ENCODE measurements at places on chromosomes 13 and 19.

DNA sequence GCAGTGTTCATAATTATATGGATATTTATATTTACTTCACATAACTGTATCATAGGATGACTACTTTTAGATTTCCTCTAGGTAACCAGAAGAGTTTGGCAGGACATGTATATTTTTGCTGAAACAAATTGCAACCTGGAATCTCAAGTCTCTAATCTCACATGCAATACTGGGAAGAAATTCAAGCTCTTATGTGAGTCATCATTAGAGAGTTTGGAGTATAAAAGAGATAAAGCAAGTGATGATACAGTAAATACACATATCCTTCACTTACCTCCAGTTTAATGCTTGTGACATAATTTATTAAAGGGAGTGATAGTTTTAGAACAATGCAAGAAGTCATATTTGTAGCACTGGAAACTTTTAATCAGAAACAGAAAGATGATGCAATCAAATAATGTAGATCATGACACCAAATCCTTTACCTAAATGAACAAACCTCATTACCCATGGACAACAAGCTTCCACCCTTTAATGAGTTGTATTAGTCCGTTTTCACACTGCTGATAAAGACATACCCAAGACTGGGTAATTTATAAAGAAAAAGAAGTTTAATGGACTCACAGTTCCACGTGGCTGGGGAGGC is 15.8 kb upstream of the OR7A17 start:
- no peak for DNase-seq

DNA sequence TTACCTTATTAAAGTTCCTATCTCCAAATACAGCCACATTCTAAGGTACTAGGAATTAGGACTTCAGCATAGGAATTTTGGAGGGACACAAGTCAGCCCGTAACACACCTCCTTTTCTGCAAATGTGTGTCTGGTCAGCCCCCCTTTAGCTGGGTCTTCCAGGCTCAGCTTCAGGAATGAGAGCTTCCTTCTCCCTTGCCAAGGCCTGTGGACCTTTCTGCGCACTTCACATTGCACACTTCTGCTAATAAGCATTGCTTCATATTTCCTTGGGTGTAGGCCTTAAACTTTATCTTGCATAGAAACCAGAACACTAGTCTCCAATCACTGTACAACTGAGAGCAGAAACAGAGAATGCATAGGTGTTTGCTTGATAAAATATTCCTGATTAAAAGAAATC is 4.5 kb upstream of the STK24 start:
- DNase-seq = no peak

- DNase-seq = no peak
Measured at GRCh38 chr13:85236413-85236812, 562.8 kb downstream of the SLITRK6 start.

DNA sequence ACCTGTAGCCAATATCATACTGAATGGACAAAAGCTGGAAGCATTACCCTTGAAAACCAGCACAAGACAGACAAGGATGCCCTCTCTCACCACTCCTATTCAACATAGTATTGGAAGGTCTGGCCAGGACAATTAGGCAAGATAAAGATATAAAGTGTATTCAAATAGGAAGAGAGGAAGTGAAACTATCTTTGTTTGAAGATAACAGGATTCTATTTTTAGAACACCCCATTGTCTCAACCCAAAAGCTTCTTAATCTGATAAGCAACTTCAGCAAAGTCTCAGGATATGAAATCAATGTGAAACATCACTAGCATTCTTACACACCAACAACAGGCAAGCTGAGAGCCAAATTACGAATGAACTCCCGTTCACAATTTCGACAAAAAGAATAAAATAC is 17.8 kb upstream of the CCNA1 start:
- no peak for DNase-seq

GRCh38 chr19:14002571-14003250 is 3.4 kb downstream of the RFX1 start:
- DNase-seq = no peak

DNA sequence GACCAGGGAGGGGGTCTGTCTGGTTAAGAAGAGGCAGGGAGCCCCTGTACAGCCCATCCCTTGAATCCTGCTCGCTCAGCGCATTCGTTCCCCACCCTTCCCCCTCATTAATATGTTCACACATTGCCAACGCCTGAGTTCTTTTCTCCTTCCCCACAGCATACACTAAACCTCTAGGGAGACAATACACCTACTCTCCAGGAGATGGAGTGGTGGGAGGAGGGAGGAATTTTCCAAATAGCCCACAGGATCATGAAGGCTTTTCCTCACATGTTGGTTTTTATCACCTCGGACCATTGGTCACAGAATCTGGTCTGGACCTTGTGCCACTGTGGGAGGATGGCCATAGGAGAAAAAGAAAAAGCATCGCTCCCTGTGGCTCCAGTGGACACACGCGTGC is 294.9 kb downstream of the SHISA2 start:
- DNase-seq = no peak

DNA sequence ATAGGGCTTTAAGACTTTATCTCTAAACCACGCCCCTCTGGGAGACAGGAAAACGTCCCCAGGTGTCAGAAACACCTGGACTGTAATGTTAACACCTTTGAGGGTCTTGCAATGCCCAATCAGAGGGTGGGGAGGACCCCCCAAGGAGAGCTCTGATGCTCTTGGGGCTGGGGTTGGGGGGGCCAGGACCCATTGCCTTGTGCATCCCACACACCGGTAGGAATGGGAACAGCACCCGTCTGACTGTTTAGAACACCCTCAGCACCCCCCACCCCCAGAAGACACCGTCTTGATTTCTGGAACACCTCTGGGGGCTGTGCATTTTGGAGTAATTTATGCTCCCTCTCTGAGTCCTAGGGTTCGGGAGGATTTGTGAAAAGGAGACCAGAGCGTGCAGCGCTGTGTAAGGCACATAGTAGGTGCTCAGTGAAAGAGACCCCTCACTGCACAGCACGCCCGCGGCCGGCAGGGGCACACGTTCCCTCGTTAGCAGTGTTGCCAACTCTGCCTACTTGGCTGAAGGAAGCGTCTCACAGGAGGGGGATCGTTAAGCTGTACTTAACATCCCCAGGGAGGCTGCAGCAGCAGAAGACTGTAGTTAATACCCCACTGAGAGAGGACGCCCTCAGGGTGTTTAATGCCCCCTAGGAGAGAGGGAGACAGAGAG is 2.8 kb upstream of the ERFL start:
- no peak for DNase-seq

GRCh38 chr13:43473437-43473836 is 313.3 kb downstream of the ENOX1 start:
- no peak for DNase-seq

DNA sequence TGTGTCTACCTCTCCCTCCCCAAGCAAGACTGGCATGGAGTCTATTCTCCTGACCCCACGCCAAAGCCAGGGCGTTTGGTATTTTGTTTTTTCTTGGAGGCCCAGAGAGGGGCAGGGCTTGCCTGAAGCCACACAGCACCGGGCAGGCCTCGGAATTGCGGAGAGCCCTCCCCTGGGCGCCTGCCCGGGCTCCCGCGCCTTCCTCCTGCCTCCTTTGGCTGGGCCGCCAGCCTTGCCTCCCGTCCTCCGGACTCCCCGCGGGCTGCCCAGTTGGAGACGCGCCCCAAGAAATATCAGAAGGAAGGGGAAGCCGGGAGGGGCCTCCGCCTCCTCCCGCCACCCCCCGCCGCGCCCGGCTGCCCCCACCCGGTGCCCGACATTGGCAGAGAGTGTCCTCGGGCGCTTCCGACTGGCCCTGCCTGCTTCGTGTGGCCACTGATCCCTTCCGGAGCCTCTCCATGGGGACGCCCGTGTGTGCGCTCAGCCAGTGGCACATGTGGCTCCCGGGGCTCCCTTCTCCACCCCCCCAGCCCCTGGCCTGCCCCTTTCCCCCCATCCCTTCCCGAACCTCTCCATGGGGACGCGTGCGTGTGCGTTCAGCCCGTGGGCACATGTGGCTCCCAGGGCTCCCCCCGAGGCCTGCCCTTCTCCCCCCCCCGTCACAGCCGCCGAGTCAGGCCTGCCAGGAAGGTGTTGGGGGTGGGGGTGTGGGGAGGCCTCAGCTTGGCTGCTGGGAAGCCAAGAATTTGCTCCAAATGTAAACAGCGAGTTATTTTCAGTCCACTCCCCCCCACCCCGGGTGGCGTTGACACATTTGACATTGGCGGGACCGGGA is 37.3 kb downstream of the NFIC start:
- DNase-seq = no peak

DNA sequence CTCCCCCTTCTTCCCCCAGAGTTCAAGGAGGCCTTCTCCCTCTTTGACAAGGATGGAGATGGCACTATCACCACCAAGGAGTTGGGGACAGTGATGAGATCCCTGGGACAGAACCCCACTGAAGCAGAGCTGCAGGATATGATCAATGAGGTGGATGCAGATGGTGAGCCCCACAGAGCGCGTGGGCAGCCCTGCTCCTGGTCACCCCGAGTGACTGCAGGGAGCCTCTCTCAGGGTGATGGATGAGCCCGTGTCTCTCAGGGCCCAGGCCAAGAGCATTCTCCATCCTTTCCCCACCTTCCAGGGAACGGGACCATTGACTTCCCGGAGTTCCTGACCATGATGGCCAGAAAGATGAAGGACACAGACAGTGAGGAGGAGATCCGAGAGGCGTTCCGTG is 7.0 kb downstream of the CALM3 start:
- DNase-seq = no peak

DNA sequence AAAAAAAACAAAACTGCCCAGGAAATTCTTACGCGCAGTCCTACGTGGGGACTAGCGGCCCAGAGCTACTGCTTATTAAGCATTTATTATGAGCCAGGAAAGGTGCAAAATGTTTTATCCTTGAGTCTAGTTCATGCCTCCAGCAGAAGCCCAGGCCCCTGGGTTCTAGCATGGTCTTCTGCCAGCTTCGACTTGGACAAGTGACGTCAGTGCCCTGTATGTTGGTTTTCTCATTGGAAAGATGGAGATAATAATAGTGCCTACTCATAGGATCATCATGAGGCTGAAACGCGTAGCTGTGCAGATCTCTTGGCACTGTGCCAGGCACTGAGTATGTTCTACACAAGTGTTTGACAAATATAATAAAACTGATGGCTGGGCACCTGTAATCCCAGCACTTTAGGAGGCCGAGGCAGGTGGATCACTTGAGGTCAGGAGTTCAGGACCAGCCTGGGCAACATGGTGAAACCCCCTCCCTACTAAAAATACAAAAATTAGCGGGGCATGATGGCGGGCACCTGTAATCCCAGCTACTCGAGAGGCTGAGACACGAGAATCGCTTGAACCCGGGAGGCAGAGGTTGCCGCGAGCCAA is 12.4 kb upstream of the SULT2B1 start:
- DNase-seq = no peak

DNA sequence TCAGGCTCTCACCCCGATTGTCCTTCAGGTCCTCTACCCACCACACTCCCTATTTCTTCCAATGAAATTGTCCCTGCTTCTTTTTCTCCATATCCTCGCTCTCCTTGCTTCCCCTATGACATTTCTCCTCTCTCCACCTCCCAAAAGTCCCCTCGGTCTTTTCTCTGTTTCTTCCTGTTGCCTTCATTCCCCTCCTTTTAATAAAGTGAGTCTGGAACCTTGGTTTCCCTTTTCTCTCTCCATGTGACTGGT is 676 bp upstream of the ZNF574 start:
- DNase-seq = no peak

GRCh38 chr13:37657134-37657533 is 58.6 kb upstream of the POSTN start:
- no peak for DNase-seq
